Fibroblast of skin of abdomen (primary cell): ENCODE measurements at places on chromosomes 7 and 10.

GRCh38 chr7:93799750-93800357 is 90.7 kb downstream of the TFPI2 start:
- DNase-seq: peak; percentile 22

DNA sequence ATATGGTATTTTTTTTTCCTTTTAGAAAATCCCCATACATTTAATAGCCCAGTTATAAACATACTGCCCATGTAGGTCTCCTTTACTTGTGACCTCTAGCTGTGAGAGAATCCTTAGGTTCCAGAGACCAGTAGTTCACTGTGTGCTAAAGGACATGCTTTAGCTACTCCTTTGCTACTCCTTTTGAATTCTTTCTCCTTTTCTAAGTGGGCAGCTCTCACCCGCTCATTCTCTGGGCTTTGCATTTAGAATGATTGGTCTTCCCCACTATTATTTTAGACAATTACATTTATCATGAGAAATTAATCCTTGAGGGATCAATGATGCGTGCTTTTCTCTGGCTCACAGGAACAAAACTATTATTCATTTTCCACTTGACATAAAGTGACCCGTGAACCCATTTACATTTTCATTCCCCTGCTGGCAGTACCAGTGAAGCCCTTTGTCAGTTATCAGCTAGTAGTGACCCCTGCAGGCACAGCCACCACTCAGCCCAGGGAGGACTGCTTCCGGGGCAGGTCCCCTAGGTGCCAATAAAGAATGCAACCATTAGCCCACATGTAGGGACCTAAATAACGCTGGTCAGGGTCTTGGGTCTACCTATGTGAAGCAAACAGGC is 844.3 kb downstream of the CNTNAP2 start:
- DNase-seq: no peak

DNA sequence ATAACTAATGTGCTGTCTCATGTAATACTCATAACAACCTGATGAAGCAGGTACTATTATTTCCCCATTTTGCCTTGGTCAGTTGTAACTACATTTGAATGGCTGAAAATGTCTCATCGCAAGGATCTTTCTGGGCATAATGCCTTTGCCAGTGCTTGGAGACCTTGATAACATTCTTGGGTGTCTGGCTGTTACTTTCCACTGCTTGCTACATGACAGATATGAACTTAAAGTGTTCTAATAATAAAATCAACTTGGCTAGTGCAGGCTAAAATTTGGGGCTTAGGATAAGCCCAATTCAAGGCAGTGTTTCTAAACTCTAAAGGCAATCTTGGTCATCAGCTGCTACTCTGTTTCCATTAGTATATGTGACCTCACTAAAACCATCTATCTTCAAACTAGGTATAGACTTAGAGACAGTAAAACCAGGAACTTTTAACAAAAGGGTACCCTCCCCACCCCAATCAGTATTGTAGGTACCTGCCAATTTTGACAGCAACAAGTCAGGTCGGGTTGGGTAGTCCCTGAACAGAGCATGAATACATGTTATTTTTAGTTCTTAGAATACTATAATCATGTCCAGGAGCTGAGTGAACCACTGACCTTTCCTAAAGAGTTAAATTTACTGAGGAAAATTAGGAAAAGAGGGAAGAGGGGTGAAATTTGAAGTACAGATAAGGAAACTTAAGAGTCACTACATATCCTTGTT is 68.2 kb upstream of the AHR start:
- no peak for DNase-seq

- DNase-seq: peak; percentile 51
These were observed 178.0 kb upstream of the GLI3 start for GRCh38 chr7:42414941-42415505.

DNA sequence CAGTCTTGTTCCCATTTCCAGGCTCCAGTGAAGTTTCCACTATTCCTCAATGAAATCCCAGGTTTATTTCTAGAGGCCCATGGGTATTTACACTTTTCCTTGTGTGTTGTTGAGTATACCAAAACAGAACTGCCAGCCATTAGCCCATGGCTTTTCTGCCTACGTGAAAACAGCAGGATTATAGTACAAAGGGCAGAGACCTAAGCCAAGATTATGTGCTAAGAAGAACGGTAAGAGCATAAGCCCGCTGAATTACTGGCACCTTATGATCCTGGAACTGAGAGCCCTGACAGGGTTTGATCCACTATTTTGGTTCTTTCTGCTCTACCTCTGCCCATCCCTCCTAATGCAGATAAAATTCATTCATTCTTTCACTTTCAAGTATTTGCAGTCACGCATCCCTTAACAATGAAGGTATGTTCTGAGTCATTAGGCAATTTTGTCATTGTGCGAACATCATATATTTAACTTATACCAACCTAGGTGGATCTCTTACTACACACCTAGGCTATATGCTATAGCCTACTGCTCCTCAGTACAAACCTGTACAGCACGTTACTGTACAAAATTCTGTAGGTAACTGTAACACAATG is 16.0 kb downstream of the SEMA3C start:
- DNase-seq: no peak

GRCh38 chr10:50600831-50601477 is 22.8 kb downstream of the SGMS1 start:
- peak; percentile 61 for DNase-seq

DNA sequence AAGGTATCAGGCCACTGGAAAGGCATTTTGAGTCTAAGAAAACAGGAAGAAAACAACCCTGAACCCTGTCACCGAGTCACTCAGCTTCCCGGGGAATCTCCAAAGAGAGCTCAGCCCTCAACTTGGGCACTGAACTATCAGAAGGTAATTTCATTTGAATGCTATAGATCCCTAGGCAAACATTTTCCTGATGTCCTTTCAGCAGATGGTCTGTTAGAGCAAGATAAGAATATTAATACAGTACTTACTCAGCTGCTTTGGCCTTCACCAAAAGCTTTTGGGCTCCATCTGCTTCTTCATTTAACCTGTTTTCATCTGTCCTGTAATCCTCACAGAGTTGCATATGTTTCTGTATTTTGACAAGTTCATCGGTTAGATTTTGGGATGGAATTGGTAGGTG is 34.2 kb upstream of the LAMB1 start:
- no peak for DNase-seq
